ENCODE measurements at places on chromosomes 13 and 19.

DNA sequence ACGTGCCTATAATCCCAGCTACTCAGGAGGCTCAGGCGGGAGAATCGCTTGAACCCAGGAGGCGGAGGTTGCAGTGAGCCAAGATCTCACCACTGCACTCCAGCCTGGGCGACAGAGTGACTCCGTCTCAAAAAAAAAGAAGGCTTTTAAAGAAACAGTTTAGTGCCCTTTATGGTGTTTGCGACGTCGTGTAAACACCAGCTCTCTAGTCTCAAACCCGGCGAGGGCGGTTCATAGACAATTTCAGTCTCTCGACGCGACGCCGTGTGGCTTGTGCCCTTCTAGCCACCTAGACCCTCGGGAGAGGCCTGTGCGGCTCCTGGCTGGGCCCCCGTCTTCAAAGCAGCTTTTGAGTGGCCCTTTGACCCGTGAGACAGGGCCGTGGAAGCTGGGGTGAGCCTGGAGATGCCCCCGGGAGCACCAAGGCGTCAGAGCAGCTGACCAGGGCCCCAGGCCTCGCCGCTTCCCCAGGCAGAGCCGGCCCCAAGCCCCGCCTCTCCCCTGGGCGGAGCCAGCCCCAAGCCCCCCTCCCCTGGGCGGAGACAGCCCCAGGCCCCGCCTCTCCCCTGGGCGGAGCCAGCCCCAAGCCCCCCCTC is 5.0 kb upstream of the MADCAM1 start:
- DNase-seq = no peak

DNA sequence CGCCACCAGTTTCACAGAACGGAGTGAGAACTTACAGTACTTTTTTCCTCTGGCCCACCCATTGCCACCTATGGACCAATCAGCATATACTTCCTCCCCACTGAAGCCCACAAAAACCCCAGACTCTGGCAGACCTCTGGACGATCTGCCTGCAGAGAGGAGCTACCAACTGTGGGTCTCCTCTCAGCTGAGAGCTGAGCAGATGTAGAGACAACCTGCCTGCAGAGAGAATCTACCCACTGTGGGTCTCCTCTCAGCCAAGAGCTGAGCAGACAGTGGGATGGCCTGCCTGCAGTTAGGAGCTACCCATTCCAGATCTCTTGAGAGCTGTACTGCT is 69.7 kb downstream of the PIBF1 start:
- DNase-seq = no peak

DNA sequence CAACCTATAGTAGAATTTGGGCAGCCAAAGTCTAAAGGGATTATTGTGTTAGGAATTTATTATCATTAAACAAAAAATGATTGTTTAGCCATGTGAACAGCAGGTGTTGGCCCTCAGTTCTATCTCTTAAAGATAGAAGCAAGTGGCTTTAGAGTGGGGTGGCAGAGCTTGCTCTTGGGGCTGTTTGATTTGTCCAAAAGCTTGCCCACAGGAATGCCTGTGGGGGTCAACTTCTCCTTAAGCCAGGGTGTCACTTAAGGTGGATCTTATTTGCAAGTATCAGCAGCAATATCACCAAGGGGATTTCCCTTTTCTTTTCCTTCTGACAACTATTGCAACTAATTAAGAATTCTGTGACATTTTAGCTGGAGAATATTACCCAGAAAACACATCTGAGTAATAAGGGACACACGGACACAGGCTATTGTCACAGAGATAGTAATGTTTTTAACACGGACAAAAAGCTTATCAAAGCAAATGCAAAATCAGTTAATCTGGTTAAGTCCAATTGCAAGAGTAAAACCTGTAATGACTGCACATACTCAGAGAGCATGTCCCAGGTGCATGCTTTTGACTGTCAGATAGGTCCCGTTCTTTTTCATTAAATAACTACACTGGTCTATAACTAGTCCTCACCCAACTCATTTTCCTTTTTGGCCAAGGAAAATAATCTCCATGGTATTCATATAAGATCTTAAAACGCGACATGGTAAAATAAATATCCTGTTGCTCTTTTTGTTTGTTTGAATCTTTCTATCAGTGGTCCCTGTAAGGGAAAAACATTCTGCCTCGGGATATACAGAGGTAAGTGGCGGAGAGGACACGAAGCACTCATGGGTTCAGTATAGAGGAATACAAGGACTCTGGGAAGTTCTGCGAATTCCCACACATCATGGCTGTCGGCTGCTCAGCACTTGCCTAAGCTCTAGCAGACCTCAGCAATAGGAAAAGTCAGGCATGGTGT is 172.1 kb upstream of the RFC3 start:
- DNase-seq = no peak

GRCh38 chr19:30522341-30522740 is 150.2 kb downstream of the ZNF536 start:
- DNase-seq = no peak

- peak; percentile 31 for DNase-seq
Measured at GRCh38 chr13:33033051-33033812, 17.0 kb downstream of the KL start.

Measured in CD4-positive, alpha-beta T cell treated with Interleukin-17A for 1 hour (primary cell).